ENCODE measurements at places on chromosomes 12 and 14. TPM values are rescaled to one million over a fixed set of nuclear protein-coding genes. Genes with fewer than 3 reads are reported as not detected.

Gene CLEC4A
- not detected for total RNA-seq

DNA sequence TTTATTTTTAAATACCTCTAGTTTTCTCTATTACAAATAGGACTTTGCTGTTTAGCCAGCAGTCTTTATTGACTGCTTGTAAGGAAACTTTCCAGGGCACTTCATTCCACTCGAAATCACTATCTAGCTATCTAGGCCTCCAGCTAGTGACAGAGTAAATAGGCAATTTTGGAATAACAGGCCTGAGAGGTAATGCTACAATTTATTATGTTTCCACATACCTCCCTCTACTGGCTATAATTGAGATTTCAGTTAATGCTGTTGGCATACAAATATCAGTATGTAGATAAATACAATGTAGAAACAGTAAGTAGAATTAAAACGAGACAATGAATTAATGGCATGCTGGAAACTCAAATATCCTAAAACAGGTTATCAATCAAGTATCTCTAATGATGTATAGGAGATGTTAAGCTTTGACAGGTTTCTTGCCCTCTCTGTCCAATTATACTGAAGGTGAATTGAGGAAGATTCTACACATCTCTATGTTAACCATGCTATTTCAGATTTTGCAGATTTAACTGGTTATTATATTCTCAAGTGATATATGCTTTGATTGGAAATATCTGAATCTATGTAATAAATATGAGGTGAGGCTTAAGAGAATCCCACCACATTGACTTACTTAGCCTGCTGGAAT, 7.2 kb downstream of the DTD2 start:
- DNase-seq: no peak

DNA sequence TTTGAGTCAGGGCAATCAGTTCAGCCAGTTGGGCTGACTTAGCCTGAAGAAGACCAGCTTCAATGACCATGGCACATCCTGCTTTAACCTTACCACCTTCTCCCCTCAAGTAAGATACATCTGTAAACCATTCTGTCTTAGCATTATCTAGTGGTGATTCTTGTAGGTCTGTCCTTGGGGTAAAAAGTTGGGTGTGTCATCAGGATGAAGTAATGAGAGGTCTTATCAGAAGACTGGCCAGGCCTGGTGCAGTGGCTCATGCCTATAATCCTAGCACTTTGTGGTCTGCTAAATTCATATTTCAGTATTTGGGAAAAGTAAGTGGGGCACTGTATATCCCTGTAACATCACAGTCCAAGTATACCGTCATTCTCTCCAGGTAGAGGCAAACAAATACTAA, 19.1 kb downstream of the SINHCAF start:
- no peak for DNase-seq

DNA sequence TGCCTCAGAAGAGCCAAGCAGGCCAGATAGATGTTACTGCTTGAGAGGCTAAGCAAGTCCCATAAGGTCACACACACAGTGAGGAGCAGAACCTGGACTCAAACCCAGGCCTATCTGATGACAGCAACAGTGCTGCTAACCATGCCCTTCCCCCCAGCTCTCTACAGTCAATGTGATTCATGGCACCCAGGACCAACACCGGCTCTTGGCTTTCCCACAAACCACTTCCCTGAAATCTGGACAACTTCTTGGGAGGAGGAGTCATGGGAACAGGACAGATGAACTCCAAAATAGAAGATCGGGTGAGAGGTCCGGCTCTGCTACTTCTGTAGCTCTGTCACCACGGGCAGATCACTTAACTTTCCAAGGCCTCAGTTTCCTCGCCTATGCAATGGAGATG, 716 bp upstream of the PTGDR start:
- DNase-seq: peak; percentile 21

DNA sequence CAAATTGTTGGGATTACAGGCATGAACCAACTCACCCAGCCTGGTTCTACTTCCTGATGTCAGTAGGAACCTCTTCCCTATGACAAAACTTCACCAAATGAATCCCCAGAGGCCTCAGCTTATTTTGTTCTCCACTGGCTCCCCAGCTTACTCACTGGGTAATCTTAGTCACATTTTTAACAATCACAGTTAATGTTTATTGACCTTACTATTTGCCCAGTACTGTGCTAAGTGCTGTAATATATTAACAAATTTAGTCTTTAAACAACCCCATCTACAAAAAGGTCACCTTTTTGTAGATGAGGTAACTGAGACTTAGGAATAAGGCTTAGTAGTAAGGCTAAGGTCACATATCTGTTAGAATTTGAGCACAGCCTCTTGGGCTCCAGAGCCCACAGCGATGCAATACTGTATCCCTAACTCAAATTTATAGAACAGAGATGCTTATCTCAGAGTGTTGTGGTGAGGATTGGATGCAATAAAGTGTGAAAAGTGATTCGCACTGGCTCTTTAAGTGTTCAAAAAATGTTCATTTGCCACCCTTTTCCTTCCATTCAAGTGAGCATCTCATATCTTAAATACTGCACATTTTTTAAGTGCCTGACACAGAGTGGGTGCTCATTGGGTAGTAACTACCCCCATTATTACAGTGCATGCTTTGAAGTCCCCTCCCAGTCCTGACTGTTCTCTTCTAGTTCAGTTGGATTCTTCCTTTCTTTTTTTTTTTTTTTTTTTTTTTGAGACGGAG, 146.4 kb upstream of the ARHGAP5 start:
- DNase-seq: no peak

All from MG63 (cell line).